D721Med (cell line): ENCODE measurements at places on chromosomes 4 and X.
A peak's percentile ranks its signal among the peaks of the same experiment; 100 is the strongest.

- peak; percentile 50 for DNase-seq
Measured at GRCh38 chr4:154490583-154491340, 837 bp downstream of the DCHS2 start.

- peak; percentile 72 for DNase-seq
Measured at GRCh38 chr4:1300466-1301455, 11.1 kb downstream of the MAEA start.

DNA sequence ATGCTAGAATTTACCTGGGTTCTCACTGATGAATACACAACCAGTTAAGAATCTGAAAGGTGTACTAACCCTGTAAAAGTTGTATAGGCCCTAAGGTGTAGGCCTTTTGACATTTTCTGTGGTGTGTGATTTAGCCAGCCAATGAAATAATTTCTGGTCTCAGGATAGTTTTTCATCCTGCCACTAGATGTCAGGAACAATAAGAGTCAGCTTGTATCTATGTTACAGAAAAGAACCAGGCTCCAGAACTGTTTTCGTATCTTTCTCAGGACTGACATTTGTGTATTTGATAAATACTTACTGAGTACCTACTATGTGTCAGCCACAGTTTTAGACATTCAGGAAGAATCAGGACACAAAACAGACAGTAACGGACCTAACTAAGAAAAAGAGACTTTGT, 673.6 kb upstream of the TENM3 start:
- DNase-seq: peak; percentile 20

- no peak for DNase-seq
Measured at GRCh38 chrX:150163221-150163930, 199.7 kb upstream of the MAMLD1 start.

GRCh38 chrX:114800719-114801118, 216.7 kb downstream of the IL13RA2 start:
- no peak for DNase-seq

DNA sequence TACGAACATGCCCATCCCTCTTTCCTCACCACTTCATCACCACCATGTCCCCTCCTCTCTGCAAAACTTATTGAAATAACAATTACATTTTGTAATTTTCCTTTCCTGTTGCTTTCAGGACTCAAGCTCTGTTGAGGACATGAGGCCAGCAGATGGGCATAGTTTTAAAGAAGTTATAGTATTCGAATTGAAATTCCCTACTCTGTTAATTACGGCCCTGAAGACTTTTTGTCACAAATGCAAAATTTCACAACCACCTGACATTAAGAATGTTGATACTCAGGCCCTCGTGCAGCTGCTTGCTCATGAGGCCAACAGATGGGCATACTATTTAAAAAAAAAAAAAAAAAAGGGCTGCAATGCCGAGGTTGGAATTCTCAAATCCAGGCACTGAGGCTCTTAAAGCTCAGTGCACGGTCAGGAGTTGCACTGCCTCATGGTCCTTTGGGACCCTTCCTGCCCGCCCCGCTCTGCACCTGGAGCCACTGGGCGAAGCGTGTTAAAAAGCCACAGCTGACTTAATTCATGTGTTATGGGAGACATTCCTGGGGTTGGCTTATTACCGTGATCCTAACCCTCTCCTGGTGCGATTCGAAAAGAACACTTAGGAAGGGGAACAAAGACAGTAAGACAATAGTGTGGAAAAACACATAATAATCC, 34.2 kb upstream of the FAT1 start:
- no peak for DNase-seq

DNA sequence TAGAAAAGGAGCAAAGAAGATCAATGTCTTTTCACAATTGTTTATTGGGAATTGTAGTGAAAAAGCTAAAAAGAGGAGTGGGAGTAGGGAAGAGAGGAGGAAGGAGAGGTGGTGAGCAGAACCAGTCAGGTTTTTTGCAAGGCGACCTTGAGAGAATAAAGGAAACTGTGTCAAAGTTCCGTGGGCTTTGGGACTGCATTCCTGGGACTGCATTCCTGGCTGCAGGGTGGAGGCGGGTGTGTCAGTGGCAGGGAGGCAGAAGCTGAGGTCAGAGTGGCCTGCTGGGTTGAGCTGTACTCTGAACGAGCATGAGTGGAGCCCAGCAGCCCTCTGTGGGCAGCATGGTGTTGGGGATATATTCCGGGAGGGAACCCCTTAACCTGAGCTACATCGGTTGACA, 66.8 kb upstream of the UCP1 start:
- DNase-seq: no peak

- no peak for DNase-seq
Measured at GRCh38 chrX:14590216-14590615, 60.9 kb downstream of the GLRA2 start.

DNA sequence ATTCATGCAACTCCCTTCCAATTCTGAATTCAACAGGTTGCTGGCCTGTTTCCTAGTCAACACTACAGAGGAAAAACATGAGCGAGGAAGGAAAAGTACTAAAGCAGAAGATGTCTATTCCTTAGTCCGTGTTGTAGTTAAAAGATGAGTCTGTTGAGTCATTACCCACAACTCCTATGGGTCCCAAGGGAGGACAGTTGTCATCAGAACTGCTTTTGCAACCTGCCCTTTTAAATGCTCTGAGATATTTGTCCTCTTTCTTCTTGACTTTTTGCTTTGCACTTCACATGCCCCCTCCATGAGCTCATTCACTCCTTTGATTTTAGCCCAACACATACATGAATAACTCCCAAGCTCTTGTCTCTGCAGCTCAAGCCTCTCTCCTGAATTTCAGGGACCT, 119.2 kb downstream of the CORIN start:
- DNase-seq: no peak

GRCh38 chr4:87068583-87069021, 133.8 kb downstream of the AFF1 start:
- no peak for DNase-seq

- no peak for DNase-seq
Measured at GRCh38 chr4:101952985-101953384, 162.5 kb downstream of the BANK1 start.

- no peak for DNase-seq
Measured at GRCh38 chr4:71268166-71268565, 70.7 kb upstream of the SLC4A4 start.
